ENCODE measurements at places on chromosomes 2 and 18.

DNA sequence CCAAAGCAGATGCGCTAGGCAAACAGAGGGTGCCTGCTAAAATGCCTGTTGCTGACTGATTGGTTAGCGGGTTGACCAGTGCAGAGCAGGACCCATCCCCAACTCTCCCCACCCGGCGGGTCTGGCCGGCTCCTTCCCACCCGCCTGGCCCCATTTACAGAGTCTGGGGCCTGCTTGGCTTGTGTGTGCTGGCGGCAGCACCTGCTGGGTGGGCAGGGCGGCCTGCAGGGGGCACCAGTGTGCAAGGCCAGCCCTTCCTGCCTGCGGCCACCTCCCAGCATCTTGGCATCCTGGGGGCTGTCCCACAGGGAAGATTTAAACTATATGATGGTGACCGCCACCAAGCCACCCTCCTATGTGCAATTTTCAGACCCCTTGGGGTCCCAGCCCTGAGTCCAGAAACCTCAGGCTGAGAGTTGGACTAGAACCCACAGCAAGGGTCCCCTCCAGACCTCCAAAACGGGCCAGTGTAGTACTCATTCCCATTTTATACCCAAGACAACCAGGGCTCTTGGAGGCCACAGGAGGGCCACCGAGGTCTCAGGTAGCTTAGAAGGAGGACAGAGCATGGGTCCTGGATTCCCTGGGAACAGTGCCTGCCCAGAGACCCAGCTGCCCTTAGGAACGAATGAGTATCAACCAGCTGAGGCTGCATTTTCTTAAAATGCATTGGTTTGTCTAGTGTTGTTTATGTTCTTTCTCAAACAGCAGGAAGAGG lies 173.6 kb downstream of the SMAD7 start:
- DNase-seq: no peak

GRCh38 chr2:175310813-175311504 lies 129.4 kb upstream of the ATP5MC3 start:
- no peak for DNase-seq

DNA sequence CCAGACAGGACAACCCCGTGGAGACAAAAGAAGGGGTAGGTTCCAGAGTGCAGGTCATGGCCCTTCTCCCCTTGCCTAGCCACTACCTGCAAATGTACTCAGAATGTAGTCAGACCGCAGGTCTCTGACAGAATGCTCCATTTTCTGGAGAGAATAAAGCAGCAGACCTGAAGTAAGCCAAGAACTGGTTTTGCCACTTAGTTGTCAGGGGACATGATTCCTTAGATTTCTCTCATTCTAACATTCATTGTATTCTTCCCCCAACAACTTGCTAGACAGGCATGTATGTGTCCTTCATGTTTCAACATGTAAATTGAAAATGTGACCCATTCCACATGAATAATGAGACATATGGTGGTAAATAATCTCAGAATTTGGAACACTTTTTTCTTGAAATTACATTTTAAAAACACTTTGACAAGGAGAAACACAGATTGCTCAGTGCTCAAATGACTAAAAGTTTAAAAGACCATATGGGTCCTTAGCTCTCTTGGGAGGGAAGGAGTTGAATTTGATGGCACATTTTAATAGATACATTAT lies 142.4 kb downstream of the CCBE1 start:
- DNase-seq: no peak

DNA sequence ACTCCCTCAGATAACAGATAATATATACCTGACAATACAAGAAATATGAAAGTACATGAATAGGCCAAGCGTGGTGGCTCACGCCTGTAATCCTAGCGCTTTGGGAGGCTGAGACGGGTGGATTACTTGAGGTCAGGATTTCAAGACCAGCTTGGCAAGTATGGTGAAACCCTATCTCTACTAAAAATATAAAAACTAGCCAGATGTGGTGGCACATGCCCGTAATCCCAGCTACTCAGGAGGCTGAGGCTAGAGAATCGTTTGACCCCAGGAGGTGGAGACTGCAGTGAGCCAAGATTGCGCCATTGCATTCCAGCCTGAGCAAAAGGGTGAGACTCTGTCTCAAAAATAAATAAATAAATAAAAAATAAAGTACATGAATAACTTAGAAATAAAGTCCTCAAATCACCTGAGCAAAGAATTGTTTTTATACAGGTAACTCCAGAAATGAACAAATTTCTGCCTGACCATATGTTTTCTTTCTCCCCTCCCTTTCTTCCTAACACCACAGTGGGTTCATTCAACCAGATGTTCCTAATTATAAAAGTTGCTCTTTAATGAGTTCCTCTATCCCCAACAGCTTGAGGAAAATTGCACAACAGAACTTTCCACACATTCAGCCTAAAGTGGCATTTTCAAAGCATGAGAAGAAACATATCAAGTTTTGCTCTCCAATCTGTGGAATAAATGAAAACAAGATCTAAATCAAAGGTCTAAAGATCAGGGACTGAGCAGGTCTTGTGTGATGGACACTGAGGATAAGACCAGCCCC lies 33.6 kb upstream of the AP1S3 start:
- DNase-seq: no peak

DNA sequence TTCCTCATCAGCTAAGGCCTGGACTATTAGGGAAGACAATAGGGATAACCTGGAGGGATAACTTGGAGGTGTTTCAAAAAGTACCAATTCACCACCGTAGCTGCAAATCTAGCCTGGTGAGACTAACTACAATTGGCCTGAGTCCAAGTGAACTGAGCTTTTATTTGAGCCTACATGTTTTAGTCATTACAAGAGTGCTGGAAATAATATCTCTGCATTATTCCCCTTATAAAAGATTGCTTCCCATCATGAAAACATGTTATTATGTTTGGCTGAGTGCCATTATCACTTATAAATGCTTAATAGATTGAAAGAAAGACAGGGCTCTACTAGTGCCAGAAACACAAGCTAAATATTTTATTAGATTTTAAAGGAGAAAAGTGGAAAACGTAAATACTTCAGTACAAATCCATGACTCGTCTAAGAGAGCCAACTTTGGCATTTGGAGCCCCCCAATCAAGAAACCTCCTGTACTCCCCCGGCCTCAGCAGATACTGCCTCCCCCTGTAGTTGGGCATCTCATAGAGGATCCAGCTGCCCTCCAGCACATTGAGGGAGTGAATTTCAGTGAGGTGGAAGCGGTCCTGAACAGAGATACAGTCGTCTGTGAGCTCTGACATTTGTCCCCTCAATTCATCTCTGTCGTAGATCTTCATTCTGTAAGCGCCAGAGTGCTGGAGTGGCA lies 3.6 kb downstream of the CRYGB start:
- no peak for DNase-seq

- no peak for DNase-seq
Observed at GRCh38 chr2:69774984-69775982, 33.3 kb downstream of the ANXA4 start.

DNA sequence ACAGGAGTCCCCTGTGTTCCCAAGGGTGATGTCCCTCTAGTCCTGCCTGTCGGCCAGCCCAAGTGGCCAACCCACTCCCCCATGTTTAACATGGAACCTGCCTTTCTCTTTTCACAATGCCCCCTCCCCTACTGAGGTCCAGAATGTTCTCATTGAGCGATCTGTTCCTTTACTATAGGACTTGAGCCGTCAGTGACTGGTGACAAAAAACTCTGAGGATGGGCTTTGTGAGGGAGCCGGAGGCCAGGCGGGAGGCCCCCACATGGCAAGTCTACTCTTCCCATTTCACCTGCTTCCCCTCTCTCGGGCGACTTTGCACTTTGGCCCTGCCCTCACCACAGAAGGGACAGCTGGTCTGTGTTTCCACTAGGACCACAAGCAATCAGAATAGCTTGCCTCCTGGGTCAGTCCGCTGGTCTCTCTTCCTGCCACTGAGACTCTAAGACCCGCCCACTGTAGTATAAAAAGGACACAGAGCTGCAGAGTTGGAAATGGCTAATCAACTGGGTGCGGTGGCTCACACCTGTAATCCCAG lies 146.5 kb upstream of the RAB12 start:
- DNase-seq: no peak

DNA sequence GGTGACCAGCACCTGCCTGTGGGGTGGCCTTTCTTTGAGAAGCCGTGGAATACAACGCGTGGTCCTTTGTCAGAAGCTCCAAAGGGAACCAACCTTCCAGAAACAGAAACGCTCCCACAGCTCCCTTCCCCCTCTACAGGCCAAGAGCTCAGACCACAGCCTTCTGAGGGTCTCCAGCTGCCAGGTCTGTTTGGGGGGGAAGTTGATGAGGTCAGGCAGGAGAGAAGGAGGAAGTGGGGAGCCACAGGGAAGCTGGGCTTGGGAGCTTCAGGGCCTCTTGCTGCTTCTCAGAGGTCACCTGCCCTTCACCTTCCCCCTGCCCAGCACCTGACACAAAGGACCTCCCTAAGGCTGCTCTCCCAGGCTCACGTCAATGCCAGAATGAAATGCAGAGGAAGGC lies 287.7 kb upstream of the ID2 start:
- DNase-seq: no peak
